ENCODE measurements at places on chromosomes 16 and 17.

DNA sequence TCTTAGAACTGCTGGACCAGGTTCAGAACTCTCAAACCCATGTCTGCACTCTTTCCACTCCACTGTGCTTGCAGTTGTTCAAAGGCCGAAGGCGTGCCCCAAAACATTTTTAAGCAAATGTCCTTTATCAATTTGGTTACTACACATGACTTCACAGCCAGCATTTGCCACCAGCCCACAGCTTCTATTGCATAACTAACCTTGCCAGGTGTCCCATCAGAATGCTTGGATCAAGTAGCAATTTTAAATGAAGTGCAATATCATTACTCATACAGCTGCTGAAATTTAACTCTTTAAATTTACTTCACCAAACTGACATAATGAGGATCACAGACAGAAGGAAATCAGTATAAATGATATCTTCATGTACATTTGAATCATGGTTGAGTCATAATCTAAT lies 29.8 kb upstream of the HS3ST3A1 start:
- DNase-seq = no peak

GRCh38 chr17:48104440-48104839 lies 3.1 kb upstream of the SNX11 start:
- no peak for DNase-seq

- DNase-seq = no peak
Observed at GRCh38 chr16:31460582-31461002, 1.3 kb downstream of the ARMC5 start.

GRCh38 chr17:13792314-13792713 lies 190.6 kb upstream of the HS3ST3A1 start:
- no peak for DNase-seq

- DNase-seq = no peak
Observed at GRCh38 chr16:47815655-47816054, 340.1 kb downstream of the ABCC12 start.

DNA sequence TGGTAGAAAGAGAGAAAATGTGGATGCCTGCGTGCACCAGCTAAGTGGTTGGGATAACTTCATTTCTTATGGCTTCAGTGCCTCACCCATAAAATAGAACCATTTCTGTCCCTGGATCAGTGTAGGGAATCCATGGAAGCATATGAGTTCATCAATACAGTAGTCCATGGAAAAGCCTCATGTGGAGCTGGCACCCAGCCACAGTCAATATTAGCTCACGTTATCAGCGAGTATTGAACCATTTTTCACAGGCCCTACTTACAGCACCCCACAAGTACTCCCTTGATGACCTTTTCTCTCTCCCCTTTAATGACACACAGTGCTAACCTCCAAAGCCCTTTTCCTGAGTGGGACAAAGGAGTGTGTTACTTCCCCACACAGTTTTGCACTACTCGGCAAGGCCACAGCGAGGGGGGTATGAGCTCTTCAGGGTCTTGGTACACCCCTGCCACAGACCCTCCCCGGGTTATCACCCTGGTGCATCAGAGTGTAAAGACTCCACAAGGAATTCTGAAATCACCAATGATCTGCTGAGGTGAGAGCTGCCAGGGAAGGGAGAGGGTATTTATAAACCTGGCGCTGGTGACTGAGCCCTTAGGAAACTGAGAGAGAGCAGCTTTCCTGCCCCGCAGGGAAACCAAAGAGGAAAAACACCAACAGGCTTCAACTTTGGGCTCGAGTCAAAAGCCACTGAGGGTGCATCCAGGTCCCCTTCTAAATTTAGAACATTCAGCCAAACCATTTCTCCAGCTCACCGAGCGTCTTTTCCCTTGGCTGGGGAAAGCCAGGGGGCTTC lies 36.9 kb downstream of the DYNLRB2 start:
- no peak for DNase-seq

DNA sequence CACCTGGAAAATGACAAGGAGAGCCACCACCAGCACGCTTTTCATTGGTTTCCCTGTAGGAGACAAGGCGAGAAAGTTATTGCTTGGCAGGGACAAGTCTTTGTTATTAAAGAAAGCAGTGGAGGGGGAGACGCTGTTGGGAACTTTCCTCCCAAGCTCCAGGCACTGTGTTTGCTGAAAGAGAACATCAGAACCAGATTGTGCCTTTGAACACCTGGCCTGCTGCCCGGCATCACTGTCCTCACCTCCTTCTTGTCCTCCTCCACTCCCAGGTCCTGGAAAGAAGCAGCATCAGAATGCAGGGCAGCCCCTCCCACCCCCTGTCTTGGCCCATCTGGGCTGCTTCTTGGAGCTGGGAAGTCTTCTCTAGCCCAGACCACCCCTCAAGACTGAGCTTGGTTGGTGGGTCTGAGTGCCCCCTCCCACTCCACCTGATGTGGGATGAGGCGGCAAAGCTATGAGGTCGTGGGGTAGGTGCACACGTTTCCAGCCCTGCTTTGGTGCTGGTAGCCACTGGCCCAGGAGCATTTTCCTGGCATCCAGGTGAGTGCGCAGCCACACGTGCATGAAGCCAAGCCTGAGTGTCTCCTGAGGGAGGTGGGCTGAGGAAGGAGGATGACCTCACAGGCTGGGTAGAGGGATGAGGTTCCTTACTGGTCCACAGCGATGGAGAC lies 6.2 kb downstream of the CCR7 start:
- DNase-seq = no peak

- no peak for DNase-seq
Observed at GRCh38 chr17:69870751-69871199, 204.2 kb upstream of the KCNJ16 start.

DNA sequence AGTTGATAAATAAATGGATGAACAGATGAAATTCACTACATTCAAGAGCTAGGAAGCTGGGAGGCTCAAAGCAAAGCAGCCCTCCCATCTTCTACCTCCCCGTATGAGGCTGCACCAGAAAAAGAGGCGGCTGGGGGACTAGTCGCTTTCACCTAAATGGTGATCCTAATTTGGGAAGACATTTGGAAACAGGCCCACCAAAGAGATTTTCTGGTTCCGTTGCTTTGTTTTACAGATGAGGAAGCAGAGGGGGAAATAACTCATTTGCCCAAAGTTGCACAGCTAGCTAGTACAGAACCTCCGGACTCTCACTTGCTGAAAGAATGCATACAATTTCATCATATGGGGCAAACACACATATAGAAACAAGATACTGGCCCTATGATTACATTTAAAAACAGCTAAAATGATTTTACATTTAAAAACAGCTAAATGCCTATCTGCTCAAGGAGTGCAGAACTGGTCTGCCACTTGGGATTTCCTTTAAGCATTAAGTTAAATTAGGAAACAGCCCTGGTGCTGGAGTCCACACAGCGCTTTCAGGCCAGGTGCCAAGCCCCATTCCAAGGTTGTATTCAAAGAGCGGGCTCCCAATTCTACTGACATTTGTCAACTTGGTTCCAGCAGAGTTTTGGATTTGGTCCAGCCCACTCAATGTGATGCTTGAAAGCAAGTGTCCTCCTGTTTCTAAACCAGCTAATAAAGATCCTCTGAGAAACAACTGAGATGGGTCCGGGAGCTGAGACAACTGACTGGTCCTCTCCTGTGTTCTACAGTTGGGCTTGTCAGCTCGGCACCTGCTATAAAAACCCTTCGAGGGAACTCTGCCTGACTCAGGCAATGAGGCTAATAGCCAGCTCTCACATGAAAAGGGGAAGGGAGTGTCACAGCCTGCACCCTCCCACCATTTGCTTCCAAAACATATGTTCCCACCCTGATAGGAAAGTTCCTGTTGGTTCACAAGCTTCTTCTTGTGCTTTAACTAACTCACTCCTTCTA lies 11.7 kb downstream of the ERN1 start:
- no peak for DNase-seq

DNA sequence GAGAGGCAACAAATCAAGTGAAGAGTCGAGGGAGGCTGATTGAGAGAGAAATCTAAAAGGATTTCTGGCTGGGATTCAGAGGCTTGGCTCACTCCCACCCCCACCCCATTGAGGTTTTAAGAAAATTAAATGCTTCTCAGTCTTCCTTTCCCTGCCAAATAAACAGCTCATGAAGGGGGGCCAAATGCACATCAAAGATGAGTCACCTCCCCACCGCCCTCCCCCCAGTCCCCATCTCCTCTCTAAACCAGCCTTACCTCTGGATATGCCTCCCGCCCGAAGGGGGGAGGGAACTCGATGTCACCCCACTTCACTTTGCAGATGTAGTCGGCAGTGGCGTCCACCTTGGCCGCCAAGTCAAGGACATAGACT lies 11.6 kb downstream of the ACLY start:
- DNase-seq = no peak

GRCh38 chr17:27586203-27586721 lies 44.7 kb upstream of the LGALS9 start:
- no peak for DNase-seq

GRCh38 chr17:69858460-69858859 lies 216.6 kb upstream of the KCNJ16 start:
- DNase-seq = no peak

- no peak for DNase-seq
Observed at GRCh38 chr17:28319598-28319935, 567 bp downstream of the TMEM97 start.

GRCh38 chr17:75077496-75078283 lies 10.1 kb upstream of the SLC16A5 start:
- DNase-seq = no peak

DNA sequence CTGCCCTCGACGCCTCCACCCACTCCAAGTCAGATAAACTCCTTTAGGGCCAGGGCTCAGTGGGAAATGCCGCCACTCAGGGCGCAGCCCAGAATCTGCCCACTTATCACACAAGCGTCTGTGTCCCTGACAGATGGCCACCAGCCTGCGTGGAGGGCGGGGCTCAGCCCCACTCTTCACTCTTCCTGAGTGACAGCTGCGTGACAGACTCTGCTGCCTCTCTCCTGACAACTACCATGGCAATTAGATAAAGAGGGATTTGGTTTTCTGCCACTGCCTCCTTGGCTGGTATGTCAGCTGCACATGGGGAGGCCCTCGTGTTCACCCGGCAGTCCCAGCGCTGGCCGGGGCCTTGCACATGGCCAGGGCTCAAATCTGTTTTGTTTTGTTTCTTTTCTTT lies 96.2 kb downstream of the RTN4RL1 start:
- no peak for DNase-seq

DNA sequence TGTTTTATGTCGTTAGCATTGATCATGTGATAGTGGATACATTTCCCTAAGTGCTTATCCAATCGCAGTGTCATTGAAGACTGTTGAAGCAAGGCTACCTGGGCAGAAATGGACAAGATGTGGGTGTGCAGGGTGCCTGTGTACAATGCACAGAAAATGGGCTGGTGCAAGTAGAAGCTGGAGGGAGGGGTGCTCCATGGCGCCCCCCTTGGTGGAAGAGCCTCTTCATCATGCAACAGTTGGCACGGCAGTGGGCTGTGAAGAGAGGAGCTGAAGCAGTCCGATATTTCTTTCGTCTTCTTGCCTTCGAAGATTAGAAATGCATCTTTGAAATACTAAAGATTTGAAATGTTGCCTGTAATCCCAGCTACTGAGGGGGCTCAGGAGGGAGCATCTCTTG lies 100.5 kb downstream of the PLCG2 start:
- DNase-seq = no peak

Data from activated T-helper 1 cell treated with anti-CD3 and anti-CD28 coated beads, Interleukin-2, amount 50 U/mL, for 16 hours (primary cell).